CD4-positive, alpha-beta T cell treated with Interleukin-15 for 1 hour (primary cell): ENCODE measurements at places on chromosomes 11 and 22.

DNA sequence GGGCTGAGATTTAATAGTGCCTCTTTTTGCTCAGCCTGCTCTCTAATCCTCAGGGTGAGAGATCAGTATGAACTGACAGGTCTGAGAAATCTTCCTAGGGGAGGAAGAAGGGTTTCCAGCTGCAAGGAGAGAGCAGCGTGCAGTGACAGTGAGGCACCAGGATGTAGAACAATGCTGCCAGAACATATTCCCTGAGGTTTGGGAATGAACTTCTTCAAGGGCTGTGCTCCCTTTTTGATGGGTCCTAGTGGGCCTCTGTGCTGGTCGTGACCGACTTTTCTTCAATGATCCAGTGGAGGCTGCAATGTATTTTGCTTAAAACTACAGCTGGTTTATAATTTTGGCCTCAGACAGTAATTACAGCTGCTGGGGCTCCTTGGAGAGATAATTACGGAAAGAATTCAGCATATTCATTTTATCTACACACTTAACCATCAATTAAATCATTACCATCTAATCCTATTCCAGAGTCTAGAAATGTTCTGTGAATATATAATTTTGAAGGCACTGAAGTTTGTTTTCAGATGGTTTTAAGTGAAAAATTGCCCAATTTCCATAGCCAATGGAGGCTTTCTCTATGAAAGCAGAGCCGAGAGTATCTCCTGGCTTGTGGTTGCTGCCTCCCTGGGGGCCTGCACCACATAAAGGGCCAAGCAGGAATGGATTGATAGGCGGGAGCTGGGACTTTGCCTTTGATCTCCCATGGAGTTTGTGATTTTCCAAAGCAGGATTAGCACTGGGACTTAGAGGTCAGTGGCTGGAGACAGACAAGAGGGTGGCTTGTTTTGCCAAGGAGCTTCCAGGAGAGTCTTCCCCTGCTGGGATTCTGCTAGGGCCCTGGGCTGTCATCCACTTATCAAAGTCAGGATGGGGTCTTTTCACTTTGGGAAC is 41.0 kb upstream of the OLFML1 start:
- DNase-seq = no peak

GRCh38 chr11:6419009-6419631 is at the start of gene APBB1:
Gene APBB1 (minus strand): TSS chr11:6419094. CDS start chr11:6411347, 7,747 bp downstream.
- peak; percentile 70 for DNase-seq

- no peak for DNase-seq
These were observed 176.4 kb downstream of the KIRREL3 start for GRCh38 chr11:126824035-126824607.

GRCh38 chr11:59403546-59403945 is 22.7 kb downstream of the OR5A2 start:
- DNase-seq = no peak

GRCh38 chr11:94649964-94650623 is 82.9 kb downstream of the PIWIL4 start:
- no peak for DNase-seq

- no peak for DNase-seq
These were observed 583.9 kb upstream of the LRRC4C start for GRCh38 chr11:42043312-42043711.

- DNase-seq = no peak
These were observed 8.7 kb downstream of the ME3 start for GRCh38 chr11:86663761-86664160.

DNA sequence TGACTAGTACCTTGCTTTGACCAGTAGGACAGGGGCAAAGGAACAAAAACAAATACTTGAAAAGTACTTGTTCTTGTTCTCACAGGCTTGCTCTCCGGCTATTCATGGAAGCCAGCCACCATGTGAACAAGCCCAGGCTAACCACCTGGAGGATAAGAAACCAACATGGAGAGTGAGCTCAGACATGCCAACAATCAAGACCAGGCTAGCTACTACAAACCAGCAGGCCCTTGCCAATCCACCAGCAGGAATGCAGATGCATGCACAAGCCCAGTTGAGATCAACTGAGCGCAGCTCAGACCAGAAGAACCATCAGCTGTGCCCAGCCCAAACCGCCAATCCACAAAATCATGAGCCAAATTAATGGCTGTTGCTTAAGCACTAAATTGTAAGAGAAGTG is 180.1 kb upstream of the ISX start:
- no peak for DNase-seq

DNA sequence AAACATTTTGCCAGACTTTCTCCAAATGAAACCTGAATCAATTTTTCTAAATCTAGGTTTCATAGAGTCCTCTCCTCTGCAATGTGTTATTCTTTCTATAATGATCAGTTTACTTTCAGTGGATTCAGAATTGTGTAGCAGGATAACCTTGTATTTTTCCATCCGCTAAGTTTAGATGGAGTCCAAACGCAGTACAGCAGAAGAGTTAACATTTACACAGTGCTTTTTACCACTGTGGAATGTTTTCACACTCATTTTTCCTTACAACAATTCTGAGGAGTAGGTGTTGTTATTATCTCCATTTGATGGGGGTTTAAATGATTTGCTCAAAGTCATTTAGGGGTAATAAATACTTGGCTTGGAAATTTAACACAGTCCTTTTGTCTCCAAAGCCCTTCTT is 9.6 kb downstream of the RAG1 start:
- no peak for DNase-seq

DNA sequence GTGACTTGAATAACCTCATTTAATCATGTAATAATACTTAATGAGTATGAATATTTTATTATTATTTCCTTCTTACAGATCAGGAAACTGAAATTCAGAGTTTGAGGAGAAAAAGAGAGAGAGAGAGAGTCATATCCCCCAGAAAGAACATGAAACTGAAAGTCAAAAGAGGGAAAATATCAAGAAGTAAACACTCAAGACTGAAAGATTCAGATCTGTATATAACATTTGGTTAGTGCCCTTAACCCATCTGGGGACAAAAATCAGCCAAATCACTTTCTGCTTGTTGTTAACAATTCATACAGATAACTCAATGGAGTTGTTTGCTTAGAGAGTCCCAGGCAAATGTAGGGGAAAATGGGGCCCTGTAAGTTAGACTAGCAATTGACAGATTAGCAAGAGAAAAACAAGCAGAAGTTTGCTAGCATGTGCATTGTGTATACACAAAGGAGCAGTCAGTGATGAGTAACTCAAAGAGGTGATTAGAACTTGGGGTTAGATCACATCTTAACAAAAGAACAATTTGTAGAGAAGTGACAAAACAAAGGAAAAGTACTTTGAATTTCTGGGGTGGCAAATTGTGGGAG is 25.9 kb upstream of the MMP13 start:
- DNase-seq = no peak

DNA sequence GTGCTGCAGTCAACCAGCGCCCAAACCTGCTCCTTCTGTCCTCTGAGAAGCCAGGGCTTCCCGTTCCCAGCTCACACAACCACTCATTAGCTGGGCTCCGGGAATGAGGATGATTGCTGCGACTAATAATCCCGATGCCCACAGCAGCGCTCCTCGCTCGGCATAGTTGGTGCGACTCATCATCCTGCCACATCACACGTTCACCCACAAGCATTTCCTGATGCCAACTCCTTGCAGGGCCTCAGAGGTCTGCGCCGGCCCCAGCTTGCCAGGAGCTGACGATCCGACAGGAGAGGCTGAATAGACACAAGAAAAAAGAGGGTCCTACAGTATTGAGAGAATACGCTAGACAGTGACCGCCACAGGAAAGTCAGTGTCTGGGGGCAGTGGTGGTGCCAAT is 10.6 kb upstream of the CSNK1E start:
- no peak for DNase-seq

- no peak for DNase-seq
These were observed 76.9 kb downstream of the NTM start for GRCh38 chr11:131447277-131447815.

GRCh38 chr11:73469401-73469800 is 93.2 kb downstream of the RELT start:
- no peak for DNase-seq

DNA sequence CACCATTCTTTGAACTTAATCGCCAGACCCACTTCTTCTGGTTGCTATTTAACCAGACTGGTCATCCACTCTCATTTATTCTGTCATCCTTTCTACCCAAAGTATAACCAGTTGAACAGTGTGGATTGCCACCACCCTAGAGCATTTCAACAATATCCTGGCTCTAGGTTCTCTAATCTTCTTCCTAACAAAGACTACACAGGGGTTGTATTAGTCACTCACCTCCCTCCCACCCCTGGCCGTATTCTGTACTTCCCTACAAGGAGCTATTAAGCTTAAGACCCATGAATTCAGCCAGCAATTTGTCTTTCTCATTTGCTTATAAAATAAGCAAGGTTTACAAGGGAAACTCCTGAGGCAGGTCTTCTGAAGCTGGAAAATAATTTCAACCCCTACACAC is 46.9 kb upstream of the CEP126 start:
- DNase-seq = no peak

- peak; percentile 94 for DNase-seq
These were observed at the start of gene PELI3 for GRCh38 chr11:66466225-66467033. Gene PELI3 (plus strand): TSS chr11:66466905. CDS start chr11:66468129, 1,224 bp downstream.

GRCh38 chr11:44573333-44573732 is 7.9 kb downstream of the CD82 start:
- no peak for DNase-seq

GRCh38 chr22:37526376-37526775 is 7.2 kb upstream of the CARD10 start:
- DNase-seq = no peak

GRCh38 chr11:108559904-108560303 is 33.7 kb downstream of the EXPH5 start:
- DNase-seq = no peak

- no peak for DNase-seq
These were observed 6.2 kb upstream of the LRFN4 start for GRCh38 chr11:66850588-66851238.

- DNase-seq = no peak
These were observed 26.4 kb upstream of the MYOD1 start for GRCh38 chr11:17692931-17693330.

DNA sequence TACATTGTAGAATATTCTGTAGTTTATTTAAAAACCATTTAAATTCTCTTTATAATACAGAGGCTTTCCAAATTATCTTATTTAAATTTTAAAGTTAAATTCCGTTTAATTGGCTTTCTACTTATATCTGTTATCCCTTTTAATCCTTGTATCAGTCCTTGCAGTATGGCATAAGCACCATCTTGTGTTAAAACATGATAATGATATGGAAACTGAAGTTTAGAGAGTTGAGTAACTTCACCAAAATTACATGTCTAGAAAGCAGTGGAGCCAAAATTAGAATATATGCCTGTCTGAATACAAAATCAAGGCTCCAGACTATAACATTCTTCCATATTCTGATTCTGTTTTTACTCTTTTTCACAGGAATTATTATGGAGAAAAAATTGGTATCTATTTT is 57.0 kb downstream of the ANO5 start:
- DNase-seq = no peak

GRCh38 chr22:25068707-25069106 is 116.2 kb downstream of the KIAA1671 start:
- DNase-seq = peak; percentile 31

GRCh38 chr11:73229321-73229895 is 11.3 kb downstream of the P2RY2 start:
- no peak for DNase-seq

- DNase-seq = no peak
These were observed 39.3 kb downstream of the ZNF202 start for GRCh38 chr11:123702139-123702538.

GRCh38 chr22:18095101-18095805 is 15.4 kb upstream of the TUBA8 start:
- DNase-seq = no peak

- no peak for DNase-seq
These were observed 85.5 kb upstream of the WNT11 start for GRCh38 chr11:76291576-76292526.

DNA sequence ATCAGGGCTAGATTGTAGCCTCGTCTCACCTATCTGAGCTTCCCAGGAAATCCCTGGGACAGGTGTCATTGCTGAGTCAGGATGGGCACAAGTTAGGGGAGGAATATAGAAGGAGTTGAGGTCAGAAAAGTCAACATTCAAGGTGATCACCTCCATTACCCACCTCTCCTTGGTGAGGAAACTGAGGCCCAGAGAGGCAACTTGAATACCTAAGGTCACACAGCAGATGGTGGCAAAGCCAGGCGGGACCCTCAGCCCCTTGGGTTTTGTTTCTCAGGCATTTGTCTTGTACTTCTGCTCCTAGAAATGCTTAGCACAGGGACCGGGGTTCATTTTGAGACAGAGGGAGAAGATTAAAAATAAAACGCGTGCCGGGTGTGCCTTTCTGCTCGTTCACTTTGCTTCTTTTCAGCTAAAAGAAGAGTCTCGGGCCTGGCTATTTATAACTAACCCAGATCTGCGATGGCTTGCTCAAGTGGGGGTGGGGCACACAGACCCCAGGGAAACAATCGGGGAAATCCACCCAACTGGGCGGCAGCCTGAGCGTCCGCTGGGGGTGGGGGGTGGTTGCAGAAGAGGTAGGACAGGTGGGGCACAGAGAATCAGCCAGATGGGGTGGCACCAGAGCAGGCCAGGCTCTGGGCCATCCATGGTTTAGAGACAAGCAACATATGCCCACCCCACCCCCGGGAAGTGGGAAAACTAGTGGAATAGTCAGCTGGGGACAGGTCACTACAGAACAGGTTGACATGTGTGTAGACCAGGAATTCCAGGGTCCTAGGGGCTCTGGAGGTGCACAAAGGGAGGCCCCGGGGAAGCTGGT is 3.9 kb upstream of the GNAZ start:
- peak; percentile 13 for DNase-seq

- DNase-seq = no peak
These were observed 6.3 kb downstream of the HTATIP2 start for GRCh38 chr11:20369826-20370225.

DNA sequence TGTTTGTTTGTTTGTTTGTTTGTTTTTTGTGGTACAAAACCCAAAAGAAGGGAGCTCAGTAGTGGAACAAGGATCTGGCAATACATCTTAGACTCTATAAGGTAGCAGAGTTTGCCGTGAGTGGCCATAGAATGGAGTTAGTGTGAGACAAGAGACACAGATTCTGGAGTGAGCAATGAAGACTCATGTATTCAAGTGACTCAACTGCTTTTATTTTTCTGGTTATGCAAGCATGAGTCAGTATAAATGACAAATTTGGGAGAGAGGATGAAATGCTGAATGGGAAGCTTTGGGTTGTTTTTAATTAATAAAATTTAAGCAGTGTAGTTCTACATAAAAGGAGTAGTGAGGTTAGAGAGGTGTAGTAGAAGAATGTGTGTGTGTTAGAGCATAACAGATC is 143.6 kb upstream of the ANO5 start:
- DNase-seq = no peak

GRCh38 chr11:19053909-19054308 is 6.6 kb downstream of the MRGPRX2 start:
- no peak for DNase-seq

- no peak for DNase-seq
These were observed 40.6 kb downstream of the OSBP start for GRCh38 chr11:59574932-59575502.
